ENCODE measurements at places on chromosomes 6 and 20.

DNA sequence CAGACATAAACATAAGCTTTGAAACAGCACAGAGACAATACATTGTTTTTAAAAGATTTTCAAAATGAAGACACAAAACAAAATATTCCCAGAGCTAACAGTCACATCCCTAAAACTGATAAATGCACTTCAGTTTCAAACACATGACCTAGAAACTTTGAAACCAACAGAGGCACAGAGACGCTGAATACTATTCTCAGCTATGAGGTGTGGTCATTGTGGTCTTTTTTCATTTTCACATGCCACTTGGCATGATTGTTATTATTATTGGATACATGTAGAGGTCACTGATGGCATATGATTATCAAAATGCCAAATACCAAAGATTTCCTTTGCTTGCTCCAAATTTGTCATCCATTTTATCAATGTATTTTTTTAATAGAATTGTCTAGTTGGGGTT, 306.9 kb downstream of the QKI start:
- no peak for DNase-seq

DNA sequence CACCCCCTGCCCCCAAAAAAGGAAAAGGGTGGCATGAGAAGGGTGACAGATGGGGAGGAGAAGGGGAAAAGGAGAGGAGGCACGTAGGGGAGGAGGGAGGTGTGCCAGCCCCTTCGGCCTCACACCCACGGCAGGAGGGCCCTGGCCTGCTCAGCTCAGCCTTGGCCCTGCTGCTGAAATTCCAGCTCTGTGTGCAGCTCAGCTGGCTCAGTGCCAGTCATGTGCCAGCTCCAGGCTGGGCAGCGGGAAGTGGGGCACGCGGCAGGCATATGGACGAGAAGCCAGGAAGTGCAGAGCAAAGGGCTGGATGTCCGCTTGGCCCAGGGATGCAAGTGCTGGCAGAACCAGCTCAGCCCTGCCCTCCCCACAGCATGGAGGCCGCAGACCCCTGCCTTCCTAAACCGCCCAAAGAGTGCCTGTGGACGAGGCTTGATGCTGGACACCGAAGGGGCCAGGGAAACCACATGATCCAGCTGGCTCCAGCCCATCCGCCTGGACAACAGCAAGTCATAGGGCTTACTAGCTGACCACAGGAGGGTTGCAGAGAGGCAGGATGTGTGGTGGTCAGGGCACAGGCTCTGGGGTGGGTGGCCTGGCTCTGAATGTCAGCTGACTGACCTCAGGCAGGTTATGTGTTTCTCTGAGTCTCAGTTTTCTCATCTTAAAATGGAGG, 60.2 kb downstream of the NOL4L start:
- no peak for DNase-seq

- DNase-seq, result no peak
Observed at GRCh38 chr6:42532038-42532669, 31.7 kb upstream of the UBR2 start.

- no peak for DNase-seq
Observed at GRCh38 chr20:18523066-18523465, 15.3 kb downstream of the SEC23B start.

GRCh38 chr6:35096129-35096862, 44.8 kb downstream of the TCP11 start:
- DNase-seq, result no peak

DNA sequence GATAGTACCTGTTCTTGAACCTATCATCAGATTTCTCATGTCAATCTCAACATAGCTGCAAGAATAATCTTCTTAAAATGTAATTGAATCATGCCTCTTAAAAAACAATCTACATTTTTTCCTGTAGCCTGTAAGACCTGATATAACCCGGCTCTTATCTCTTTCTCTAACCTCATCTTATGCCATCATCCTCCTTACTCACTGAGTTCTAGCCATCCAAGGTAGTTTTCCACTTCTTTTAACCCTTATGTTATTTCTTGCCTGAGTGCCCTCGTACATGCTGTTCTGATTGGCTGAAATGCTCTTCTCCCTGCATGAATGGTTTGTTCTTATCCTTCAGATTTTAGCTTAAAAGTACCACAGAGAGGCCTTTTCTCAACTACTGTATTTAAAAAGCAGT, 16.4 kb downstream of the SLC17A5 start:
- no peak for DNase-seq

DNA sequence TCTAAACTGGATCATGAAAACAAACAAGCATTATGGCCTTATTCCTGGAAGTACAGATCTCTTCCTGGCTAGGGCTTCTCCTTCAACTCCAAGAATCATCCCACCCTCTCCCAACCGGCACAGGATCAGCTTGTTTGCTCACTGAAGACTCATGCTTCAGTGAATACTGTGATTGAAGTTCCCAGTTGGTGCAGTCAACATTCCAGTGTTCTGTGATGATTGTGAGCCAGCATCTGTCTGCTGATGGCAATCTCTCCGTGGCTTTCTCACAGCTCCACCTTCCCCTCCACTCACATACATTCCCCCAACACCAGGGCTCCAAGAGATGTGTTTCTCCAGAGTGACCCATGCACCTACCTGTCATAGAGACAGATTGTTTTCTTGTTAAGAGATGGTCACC, 421.3 kb upstream of the BTBD3 start:
- no peak for DNase-seq

DNA sequence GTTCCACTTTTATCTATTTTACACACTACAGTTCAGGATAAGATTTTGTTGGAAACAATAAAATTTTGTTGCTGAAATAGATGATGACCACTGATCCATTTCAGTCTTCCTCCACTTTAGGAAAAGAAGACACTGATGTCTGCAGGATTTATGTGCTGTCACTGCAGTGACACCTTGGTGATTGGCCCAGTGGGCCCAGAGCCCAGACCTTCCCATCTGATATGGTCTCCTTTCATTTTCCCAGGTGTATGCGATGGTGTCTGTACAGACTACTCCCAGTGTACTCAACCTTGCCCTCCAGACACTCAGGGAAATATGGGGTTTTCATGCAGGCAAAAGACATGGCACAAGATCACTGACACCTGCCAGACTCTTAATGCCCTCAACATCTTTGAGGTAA, 19.6 kb upstream of the ADGRF4 start:
- DNase-seq, result no peak

- DNase-seq, result no peak
Observed at GRCh38 chr6:7414811-7415210, 25.2 kb downstream of the RIOK1 start.

DNA sequence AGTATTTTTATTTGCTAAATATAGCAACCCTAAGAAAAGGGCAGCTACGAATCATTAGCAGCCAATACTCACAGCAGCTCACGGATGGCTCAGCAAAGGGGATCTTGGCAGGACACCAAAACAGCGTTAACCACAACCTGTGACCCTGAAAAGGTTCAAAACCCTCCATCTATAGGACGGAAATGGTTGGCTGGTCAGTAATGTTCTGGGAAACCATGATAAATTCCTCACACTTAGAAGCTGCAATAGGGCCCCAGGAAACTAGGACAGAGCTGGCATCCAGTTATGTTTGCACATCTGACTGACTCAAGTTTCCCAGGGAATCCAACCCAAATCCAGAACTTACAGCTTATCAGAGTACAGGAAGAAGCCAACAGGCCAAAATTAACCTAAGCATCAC, 30.9 kb upstream of the PTPRT start:
- DNase-seq, result no peak

DNA sequence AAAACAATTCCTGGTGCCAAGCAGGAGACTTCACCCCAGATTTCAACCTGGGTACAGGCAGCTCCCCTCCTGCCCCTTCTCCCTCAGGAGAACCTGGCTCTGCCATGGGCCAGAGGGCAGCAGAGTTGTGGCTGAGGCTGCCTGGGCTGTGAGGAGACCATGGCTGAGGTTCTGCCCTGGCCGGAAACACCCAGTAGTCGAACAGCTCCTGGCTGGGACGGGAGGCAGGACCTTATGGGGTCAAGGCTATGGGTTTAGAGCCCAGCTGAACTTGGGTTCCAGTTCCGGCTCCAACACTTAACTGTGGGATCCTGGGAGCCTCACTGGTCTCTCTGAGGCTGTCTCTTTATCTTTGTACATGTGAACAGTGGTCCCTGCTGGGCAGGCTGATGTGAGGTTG, 8.5 kb downstream of the C6orf132 start:
- DNase-seq, result no peak

DNA sequence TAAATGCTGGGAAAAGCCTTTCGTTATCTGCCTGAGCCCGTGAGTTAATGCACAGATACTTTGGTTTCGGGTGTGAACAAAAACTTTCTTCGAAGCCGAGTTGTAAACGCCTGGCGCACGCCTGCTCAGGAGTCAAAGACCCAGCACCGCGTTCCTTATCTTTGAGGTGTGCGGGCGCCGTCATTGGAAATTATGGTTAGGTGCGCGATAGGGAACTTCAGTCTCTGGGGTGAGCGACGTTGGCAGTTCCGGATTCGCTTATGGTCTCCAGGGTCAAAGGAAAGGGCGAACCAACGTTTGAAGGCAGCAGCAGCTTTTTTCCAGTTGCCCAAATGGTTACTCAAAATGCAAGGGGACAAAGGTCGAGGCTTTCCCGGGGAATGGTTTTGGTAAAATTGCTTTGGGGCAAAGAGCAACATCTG, 853 bp downstream of the SLC22A3 start:
- no peak for DNase-seq

- DNase-seq, result no peak
Observed at GRCh38 chr20:53899351-53900167, 170.8 kb downstream of the BCAS1 start.

- no peak for DNase-seq
Observed at GRCh38 chr20:13260650-13261279, 39.7 kb downstream of the ISM1 start.

GRCh38 chr6:51025082-51025777, 206.6 kb downstream of the TFAP2B start:
- DNase-seq, result no peak

DNA sequence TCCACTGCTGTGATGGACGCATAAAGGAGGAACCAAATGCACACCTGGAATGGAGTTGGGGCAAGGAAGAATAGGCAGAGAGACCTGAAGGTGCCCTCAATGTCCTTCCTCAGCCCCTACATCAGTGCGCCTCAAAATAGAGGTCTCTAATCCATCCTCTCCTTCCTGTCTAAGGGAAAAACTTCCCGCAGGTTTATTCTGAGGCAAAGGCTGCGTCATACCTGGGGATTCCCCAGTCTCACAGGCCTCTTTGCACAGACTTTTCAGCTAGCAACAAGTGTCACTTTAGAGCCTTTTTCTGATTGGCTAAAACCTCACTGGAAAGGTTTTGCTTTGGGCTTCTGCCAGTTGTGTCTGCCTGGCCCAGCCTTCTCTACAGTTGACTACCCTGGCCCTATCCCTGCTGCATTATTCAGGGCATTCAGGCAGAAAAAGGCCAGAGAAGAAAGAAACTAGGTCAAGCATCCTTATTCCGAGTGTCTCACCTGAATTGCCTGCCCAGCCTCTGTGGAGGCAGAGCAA, 1.8 kb upstream of the HLA-DQB1 start:
- no peak for DNase-seq

GRCh38 chr6:136050475-136050874, 199.0 kb downstream of the PDE7B start:
- no peak for DNase-seq

DNA sequence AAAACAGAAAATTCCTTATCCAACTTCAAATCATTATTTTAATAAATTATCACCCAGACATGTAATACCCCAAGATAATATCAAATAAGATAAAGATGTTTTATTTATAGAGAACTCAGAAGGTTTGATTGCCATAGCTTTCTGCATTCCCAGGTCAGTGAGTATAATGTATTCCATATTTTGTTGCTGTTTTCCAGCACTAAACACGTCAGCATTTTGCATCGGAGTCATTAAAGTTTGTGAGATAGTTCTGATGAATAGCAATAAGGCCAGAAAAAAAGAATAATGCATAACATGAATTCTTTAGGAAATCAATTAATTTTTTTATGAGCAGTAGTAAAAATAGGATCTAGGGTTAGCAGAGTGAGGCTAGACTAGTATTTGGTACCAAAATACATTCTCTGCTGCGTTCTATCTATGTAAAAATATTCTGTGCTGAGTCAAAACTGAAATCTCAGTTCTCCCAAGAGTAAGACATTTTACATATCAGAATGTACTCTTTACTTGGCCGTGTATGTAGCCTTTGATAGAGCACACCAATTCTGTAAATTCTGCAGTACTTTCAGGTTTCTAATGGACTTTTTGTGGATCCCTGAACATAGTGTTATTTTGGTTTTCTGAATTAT, 269.9 kb upstream of the AGPAT4 start:
- DNase-seq, result no peak

GRCh38 chr6:33962246-33963027, 158.6 kb upstream of the MLN start:
- no peak for DNase-seq

DNA sequence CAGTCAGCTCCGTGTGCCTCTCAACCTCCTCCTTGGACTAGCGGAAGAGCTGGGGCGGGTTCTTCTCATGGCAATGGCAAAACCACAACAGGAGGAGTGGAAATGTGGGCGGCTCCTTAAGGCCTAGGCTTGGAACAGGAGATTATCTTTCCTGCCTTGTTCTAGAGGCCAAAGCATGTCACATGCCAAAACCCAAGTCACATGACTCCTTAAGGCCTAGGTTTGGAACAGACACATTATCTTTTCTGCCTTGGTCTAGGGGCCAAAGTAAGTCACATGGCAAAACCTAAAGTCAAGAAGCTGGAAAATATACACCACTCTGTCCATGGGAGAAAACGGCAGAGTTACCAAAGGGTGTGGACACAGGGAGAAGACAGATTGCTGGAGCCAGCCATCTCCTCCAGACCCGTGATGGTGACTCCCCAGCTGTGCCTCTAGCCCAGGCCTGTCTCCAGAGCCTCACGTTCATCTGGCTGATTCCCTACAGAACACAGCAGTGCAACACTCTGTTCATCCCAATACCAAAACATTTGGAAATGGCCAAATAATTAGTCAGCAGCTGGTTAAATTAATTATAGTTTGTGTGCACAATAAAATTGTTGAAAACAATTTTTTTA, 34.2 kb downstream of the ANKRD60 start:
- DNase-seq, result no peak

DNA sequence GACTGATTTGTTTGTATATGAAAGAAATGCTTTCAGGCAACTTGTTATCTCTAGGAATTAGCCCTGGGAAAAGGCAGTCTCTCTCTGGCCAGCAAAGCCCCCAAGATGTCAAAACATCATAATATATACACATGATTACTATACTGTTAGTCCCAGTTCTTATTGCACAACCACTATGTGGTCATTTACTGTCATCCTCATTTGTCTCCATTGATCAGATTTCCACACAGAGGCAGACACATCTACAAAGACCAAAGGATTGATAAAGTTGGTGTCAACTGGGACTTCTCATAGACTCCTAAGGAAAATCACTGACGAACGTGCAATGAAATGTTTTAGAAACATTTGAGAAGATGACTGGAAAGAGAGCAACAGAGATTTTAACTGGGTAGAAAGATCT, 71.9 kb upstream of the POPDC3 start:
- DNase-seq, result no peak

DNA sequence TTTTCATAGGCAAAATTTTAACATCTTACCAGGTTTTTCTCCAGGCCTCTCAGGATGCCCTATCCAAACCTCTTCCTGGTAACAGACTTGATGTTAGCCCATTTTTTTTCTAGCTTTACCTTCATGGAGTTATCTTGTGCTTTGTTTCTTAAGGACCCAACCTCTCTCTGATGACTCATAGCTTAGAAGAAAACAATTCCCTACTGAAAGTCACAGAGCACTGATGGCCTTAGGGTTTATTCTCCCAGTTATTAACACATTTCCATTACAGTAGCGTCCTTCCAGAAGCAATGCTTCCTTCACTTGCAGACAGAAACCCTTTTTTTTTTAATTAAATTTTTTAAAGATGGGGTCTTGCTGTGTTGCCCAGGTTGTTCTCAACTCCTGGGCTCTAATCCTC, 79.4 kb downstream of the IYD start:
- DNase-seq, result no peak
